ENCODE measurements at places on chromosomes 2 and 18.

DNA sequence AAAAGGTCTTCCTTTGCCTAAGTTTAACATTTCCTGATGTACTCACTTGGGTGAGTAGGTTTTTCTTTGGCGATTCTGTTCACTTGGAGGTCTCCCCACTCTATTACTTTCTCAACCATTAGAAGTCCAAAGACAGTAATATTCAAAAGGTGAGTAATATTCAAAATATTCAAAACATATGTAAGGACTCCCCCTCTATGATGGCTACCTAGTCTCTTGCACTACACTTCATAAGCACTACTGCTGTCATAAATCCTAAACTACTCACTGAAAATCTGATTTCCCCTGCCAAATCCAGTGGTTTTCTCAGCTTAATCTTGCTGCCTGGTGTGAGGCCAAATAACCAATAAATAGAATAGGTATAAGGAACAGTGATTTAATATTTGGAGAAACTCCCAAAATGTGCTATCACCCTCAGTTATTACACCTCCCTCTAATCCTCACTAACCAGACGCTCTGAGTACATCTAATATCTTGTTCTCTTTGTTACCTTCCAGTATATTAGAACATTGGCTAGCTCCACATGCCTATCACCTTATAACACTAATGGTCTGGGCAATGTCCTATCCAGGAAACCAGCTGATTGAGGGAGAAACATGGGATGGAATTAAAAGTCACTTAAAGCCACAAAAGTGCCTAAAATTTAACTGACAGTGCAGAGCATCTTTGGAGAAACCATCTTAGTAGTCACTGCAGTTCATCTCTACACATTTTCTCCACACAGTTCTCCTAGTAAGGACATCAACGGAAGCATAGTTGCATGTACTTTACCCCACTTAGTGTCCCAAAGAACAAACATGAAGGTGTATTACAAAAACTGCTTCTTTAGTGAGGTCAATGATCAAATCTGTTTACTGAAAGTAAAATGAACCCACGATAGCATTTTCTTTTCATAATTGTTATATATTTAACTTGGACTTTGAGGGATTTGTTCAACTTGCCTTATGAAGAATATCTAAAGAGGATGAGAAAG, 54.8 kb downstream of the MBD2 start:
- no peak for DNase-seq

DNA sequence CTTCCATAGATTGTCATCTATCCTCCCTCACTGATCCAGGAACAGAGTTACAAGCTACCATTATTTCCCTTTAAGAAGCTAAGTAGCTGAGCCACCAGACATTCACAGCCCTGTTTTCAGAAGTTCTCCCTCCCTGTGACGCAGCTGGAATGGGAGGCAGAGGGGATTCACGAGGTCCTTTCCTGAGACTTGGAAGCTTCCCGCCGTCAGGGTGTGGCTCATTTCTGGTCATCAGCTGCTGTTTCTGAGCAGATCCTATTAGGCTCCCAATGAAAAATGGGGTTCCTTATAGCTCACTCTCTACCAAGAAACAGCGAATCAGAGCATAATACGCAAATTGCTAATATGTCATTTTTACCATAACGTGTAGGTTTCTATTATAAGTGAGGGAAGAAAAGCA, 559.3 kb upstream of the ID2 start:
- no peak for DNase-seq

GRCh38 chr2:95121093-95121406, 558 bp downstream of the MRPS5 start:
- no peak for DNase-seq

DNA sequence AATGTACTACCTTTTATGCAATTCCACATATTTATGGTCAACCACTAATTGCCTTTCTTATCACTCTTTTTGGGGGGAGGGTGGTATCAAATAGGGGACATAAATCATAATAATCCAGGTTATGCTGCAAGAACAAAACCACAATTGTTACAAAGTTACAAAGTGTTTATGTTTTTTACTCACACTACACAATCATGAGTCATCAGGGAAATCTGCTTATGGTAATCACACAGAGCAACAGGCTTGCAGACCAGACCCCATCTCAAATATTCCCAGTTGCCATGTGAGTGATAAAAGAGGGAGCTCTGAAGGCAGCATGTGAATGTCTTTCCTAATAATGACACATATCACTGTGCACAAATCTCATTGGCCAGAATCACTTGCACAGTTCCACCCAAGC, 304.7 kb upstream of the TMEFF2 start:
- DNase-seq, result no peak

DNA sequence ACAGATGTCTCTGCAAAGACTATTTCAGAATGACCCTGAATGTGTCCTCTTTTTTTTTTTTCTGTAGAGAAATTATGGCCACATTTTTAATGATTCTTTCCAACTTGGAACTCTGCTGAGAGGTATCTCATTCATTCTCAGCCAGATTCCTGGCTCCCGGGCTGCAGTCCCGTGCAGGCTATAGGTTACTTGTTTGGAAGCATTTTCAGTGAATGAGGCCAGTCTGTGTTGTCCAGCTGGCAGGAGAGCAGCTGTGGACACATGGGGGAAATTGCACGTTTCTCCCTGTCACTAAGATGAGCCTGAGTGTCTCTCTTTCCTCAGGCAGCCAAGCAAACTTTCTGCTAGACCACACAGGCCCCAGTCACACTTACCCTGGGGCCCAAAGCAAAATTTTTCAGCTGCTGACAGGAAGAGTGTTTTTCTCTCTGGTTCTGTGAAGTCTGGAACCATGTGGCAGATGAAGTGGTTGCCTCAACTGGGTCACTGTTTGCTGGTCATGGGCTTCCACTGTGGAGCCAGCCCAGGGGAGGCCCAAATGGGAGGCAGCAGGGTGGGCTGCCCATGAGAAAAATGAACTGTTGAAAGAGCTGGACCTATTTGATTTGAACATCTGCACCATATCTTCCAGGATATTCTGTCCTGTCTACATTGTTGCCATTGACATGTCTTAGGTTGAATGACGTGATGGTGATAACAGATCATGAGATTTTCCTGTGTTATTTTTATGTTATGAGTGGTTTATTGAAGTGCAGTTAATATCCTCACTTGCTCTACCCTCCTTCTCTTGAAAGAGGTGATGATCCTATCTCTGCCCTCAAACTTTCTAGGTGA, 431.2 kb downstream of the LPIN1 start:
- no peak for DNase-seq

- no peak for DNase-seq
Measured at GRCh38 chr2:145026456-145027455, 506.8 kb upstream of the ZEB2 start.

- DNase-seq, result no peak
Measured at GRCh38 chr2:166803373-166804000, 84.8 kb upstream of the XIRP2 start.

- no peak for DNase-seq
Measured at GRCh38 chr2:237511433-237511832, 24.4 kb downstream of the MLPH start.

- no peak for DNase-seq
Measured at GRCh38 chr2:217657252-217657651, 345.5 kb downstream of the TNS1 start.

GRCh38 chr2:239224199-239224570, 176.6 kb downstream of the HDAC4 start:
- DNase-seq, result no peak

- DNase-seq, result no peak
Measured at GRCh38 chr2:130912471-130912870, 75.8 kb downstream of the ARHGEF4 start.

DNA sequence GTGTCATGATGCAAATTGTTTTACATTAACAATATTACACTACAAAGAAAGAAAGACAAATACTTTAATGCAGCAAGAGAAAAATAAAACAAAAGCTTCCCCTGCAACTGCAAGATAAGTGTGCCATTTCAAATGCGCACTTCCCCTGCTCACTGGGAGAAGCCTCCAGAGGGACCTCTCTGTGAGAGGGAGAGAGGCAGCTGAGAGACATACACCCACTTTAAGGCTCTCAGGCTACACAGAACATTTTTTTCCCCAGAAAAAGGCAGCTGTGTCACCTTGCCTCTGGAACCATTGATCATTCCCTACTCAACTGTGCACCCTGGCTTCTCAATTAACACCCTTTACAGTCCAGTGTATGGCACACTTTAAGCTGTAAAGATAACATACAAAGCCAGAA, 75.2 kb downstream of the DPP4 start:
- DNase-seq, result no peak

GRCh38 chr2:56508662-56509061, 324.9 kb downstream of the CCDC85A start:
- no peak for DNase-seq

DNA sequence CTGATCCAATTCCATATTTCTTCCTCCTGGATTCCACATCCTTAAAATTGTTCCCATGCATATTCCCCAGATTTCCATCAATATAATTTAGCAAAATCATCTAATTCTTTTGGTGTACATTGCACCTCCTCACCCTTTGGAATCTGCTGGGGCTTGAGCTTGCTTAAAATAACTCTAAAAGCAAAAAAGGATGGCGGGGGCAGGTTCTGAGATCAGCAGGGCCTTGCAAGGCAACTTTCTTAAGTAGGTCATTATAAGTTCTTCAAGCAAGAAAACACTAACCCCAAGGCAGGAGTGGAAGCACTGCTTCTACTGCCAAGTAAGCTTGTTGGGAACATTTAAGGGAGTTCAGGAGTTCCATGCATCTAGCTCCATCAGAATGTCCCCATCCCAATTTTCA, 254.3 kb upstream of the CCDC68 start:
- DNase-seq, result no peak

- DNase-seq, result no peak
Measured at GRCh38 chr2:159144776-159145614, 141.5 kb downstream of the WDSUB1 start.

- DNase-seq, result no peak
Measured at GRCh38 chr2:215409331-215410127, 26.3 kb downstream of the FN1 start.

- DNase-seq, result no peak
Measured at GRCh38 chr2:10572701-10573100, 117.1 kb downstream of the NOL10 start.

GRCh38 chr2:2843969-2844548, 513.0 kb upstream of the MYT1L start:
- no peak for DNase-seq

DNA sequence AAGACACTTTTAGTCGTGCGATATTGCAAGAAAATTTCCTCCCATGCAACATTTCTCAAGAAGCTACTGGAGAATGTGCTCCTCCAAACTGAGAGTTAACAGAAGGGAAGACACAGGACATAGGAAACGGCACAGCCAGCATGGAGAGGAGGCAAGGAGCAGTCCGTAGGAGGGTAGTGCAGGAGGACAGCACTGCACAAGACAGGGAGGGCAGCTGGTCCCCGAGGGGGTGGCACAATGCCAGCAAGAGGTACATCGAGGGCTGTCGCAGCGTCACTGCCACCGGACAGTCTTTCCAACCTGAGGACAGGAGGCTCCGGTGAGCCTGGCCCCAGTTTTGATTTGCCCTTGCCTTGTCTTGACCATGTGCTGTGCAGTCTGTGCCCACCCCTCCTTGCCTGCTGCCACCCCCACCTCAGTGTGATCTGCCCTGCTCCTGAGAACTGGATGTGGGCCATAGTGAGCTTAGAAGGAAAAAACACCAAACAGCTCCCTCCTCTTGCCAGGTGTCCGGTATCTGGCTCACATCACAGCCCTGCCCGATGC, 81.6 kb upstream of the LAPTM4A start:
- DNase-seq, result no peak

GRCh38 chr2:190804182-190804795, 76.3 kb upstream of the GLS start:
- no peak for DNase-seq

DNA sequence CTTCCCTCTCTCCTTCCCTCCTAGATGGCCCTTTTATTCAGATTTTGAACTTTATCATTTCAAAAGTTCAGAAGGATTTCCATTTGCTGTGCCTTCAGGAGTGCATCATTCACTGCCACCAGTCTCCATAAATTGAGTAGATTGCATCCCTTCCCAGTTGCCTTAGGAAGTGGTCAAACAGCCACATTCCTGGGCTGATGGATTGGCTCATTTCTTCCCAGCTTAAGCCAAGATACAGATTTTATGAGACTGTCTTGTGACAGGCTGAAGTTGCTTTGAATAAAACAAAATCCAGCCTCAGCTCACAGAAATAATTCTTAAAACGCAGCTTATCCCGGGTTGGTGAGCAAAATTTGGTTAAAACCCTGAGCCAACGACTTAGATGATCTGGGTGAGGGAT, 9.8 kb downstream of the NRP2 start:
- no peak for DNase-seq

- no peak for DNase-seq
Measured at GRCh38 chr2:73083886-73084800, 12.6 kb upstream of the SFXN5 start.

DNA sequence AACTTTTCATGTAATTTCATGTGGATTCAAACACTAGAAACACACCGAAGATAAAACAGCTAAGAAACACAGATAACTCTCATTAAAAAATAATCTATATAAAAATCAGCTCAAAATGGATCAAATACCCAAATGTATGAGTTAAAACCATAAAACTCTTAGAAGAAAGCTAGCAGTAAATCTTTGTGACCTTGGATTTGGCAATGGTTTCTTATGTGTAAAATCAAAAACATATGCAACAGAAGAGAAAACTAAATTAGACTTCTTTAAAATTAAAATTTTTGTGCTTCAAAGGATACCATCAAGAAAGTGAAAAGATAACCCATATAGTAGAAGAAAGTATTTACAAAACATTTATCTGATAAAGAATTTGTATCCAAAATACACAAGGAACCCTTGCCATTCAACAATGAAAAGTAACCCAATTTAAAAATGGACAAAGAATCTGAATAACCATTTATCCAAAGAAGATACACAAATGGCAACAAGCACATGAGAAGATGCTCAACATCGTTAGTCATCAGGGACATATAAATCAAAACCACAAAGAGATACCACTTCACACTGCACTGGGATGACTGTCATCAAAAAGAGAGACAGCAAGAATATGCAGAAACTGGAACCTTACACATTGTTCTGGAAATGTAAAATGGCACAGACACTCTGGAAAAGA, 27.5 kb downstream of the GAREM1 start:
- no peak for DNase-seq

DNA sequence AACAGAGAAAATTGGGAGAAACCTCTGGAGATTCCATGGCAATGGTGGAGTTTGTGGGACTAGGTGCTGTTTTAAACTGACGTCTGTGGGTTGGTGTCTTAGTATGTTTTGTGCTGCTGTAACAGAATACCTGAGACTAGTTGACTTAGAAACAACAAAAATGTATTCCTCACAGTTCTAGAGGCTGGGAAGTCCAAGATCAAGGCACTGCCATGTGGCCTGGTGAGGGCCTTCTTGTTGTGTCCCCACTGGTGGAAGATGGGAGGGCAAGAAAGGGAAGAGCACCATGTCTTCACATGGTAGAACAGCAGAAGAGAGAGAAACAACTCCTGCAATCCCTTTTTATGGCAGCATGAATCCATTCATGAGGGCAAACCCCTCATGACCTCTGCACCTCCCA, 6.8 kb upstream of the ZC3H6 start:
- DNase-seq, result no peak

- DNase-seq, result no peak
Measured at GRCh38 chr18:76821875-76822505, 367 bp upstream of the ZNF236 start.

GRCh38 chr2:6071519-6071918, 379.3 kb downstream of the SOX11 start:
- DNase-seq, result no peak

GRCh38 chr2:240178564-240178963, 38.1 kb upstream of the OTOS start:
- no peak for DNase-seq
